A549 treated with ZK216348 at 1 μM for 4 hours (cell line): ENCODE measurements at places on chromosomes 16 and 17. TPM values are rescaled to one million over a fixed set of nuclear protein-coding genes. Genes with fewer than 3 reads are reported as not detected.

AGRP gene
- total RNA-seq = not detected in 5 replicates

YPEL3 gene
- total RNA-seq = 4.2 to 10.8 TPM (median 8.6 TPM) in 5 replicates

FA2H gene
- total RNA-seq = 27.5 to 33.7 TPM (median 32.1 TPM) in 5 replicates

ITPRIPL2 gene
- total RNA-seq = 8.8 to 19.4 TPM (median 16.0 TPM) in 5 replicates

TMEM101 gene
- 18.3 to 35.8 TPM (median 31.5 TPM) in 5 replicates for total RNA-seq
